Right renal pelvis (tissue), 4 donors: ENCODE measurements at places on chromosomes 12 and 14. TPM values are rescaled to one million over a fixed set of nuclear protein-coding genes. Genes with fewer than 3 reads are reported as not detected.

Gene SINHCAF
- polyA plus RNA-seq: 308 TPM

Gene SYNDIG1L
- 0.36 TPM for polyA plus RNA-seq

Gene JPH4
- polyA plus RNA-seq: 11.3 TPM

Gene TMEM120B
- 9.2 TPM for polyA plus RNA-seq

Gene TMEM121
- 3.0 TPM for polyA plus RNA-seq

Gene LRRC23
- polyA plus RNA-seq: 15.0 TPM

Gene OTOGL
- polyA plus RNA-seq: 0.57 TPM

Gene TCTN1
- 78.3 TPM for polyA plus RNA-seq

Gene CCDC177
- polyA plus RNA-seq: 0.06 TPM

Gene PTPRB
- 18.2 TPM for polyA plus RNA-seq

Gene MYO1H
- polyA plus RNA-seq: 1.0 TPM

Gene NPAS3
- 11.0 TPM for polyA plus RNA-seq

Gene TDG
- polyA plus RNA-seq: 50.5 TPM

Gene WDR89
- polyA plus RNA-seq: 25.7 TPM

Gene RAB15
- 21.6 TPM for polyA plus RNA-seq

Gene CDH24
- 21.2 TPM for polyA plus RNA-seq

Gene PHLDA1
- polyA plus RNA-seq: 37.3 TPM

Gene MOK
- polyA plus RNA-seq: 25.7 TPM

Gene OR4E2
- polyA plus RNA-seq: not detected

Gene NANOG
- 0.08 TPM for polyA plus RNA-seq

Gene LHX5
- polyA plus RNA-seq: not detected

Gene APOLD1
- polyA plus RNA-seq: 11.1 TPM

Gene PTPN6
- polyA plus RNA-seq: 22.4 TPM

Gene CKAP4
- polyA plus RNA-seq: 118 TPM

Gene FGF6
- not detected for polyA plus RNA-seq

Gene GPR132
- polyA plus RNA-seq: 0.50 TPM

Gene DDX24
- 161 TPM for polyA plus RNA-seq

Gene EGLN3
- 14.3 TPM for polyA plus RNA-seq

Gene PRKD1
- polyA plus RNA-seq: 29.9 TPM

Gene SOCS2
- polyA plus RNA-seq: 44.3 TPM

Gene AHNAK2
- 1.8 TPM for polyA plus RNA-seq

Gene TTC9
- polyA plus RNA-seq: 3.2 TPM

Gene GPR68
- polyA plus RNA-seq: 1.8 TPM

Gene MEG3
- polyA plus RNA-seq: 87.1 TPM

Gene TAS2R42
- not detected for polyA plus RNA-seq

Gene MAP1LC3B2
- polyA plus RNA-seq: 3.6 TPM

Gene CEP170B
- polyA plus RNA-seq: 16.3 TPM

Gene TCL1B
- polyA plus RNA-seq: 1.4 TPM

Gene OLR1
- 1.2 TPM for polyA plus RNA-seq
